ENCODE measurements at places on chromosomes 6 and 20. TPM values are rescaled to one million over a fixed set of nuclear protein-coding genes. Genes with fewer than 3 reads are reported as not detected.

DNA sequence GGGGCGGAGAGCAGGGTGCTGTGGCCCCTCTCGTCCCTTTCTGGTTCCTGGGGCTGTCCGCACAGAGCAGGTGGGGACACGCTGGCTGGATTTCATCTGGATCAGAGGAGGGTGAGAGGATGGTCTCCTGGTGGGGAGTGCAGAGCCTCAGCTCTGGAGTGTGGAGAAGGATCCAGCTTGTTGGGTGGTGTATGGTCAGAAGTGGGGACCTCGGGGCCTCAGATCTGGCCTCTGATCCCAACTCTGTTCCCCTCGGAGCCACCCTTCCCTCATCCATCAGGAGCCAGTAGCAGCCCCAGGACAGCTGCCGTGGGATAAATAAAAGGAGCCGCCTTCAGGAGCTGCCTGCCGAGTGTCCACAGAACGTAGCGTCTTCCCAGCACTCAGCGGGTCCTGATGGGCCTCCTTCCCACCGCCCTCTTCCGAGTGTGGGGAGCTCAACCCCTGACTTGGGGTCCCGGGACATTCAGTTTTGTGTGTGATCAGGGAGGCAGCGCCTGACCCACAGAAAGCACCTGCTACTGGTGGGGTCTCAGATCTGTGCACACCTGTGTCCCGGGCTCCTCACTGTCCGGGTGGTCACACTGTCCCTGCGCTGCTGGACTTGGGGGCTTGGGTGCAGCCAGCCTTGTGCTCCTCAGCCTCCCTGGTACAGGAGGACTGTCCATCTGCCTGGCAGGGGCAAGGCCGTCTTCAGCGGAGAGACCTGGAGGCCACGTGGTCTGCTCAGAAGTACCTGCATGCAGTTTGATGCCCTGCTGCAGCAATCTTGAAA lies 25.4 kb upstream of the BHLHE23 start:
- no peaks in the 10 kb centered on the region for H3K4me1 ChIP-seq
- no peak overlapping the region for H3K27ac ChIP-seq
- H3K4me3 ChIP-seq, result no peak overlapping the region
- H3K36me3 ChIP-seq, result no peaks in the 10 kb centered on the region

The SYNDIG1 gene
- total RNA-seq, result 3.2 TPM

DNA sequence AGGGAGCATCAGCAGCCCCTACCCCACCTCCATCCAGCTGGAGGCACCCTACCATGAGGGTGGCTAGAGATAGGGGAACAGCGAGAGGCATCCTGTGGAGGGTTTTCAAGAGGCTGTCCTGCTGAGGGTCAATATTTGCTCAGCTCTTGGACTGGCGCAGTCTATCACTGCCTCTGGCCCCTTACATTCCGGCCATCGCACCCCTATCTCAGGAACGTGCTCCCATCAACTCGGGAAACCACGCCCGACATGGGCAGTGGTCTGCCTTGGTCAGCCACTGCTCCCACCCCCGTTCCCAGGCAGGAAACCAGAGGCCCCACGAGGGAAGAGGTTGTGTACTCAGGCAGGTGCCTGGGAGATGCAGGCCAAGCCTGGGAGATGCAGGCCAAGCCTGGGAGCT lies 57.9 kb downstream of the VEGFA start:
- peaks cover 18% of the 10 kb centered on the region for H3K27me3 ChIP-seq
- H3K4me3 ChIP-seq, result no peak overlapping the region
- no peaks in the 10 kb centered on the region for H3K4me1 ChIP-seq
- no peaks in the 10 kb centered on the region for H3K36me3 ChIP-seq

DNA sequence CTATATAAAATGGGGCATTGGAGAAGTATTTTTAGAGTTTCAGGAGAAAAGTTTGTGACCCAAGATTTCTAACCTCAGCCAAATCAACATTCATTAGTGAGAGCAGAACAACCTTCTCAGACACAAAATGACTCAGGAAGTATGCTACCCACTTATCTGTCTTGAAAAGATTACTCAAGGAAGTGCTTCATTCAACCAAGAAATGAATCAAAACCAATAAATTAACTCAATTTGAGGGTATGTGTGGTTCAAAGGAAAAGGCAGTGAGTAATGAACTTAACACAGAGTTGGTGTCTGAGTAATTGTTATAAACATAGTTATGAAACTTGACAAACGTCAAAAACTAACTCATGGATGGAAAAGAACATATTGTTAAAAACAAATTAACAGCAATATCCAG lies 227.6 kb downstream of the HAO1 start:
- H3K27ac ChIP-seq, result no peak overlapping the region
- no peak for DNase-seq
- H3K4me3 ChIP-seq, result no peak overlapping the region
- no peaks in the 10 kb centered on the region for H3K4me1 ChIP-seq

GRCh38 chr6:39137245-39137644 lies 22.3 kb upstream of the SAYSD1 start:
- H3K4me3 ChIP-seq, result no peak overlapping the region
- no peaks in the 10 kb centered on the region for H3K27me3 ChIP-seq
- no peak for DNase-seq

DNA sequence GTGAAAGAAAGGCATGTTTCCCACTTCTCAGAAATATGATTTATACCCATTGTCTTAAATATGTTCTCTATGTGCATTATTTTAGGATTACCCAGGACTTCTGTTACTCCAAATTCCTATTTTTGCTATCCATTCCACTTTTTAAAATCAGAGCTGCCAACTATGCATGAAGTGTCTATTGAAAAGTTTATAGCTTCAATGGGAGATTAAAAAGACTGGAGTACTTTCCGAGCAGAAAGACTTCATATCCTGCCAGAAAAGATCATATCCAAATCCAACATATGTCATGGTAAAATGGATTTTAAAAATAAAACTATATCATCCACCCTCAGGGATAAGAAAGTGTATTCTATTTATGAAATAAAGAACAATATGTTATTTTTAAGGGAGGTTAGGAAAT lies 212.7 kb downstream of the COL12A1 start:
- H3K4me3 ChIP-seq, result no peak overlapping the region
- H3K27ac ChIP-seq, result no peak overlapping the region
- H3K27me3 ChIP-seq, result no peaks in the 10 kb centered on the region
- DNase-seq, result no peak
- no peaks in the 10 kb centered on the region for H3K36me3 ChIP-seq

GRCh38 chr6:41584668-41585205 lies 38.6 kb downstream of the FOXP4 start:
- H3K27ac ChIP-seq, result no peak overlapping the region
- H3K36me3 ChIP-seq, result no peaks in the 10 kb centered on the region
- no peak for DNase-seq
- H3K4me3 ChIP-seq, result no peak overlapping the region
- H3K27me3 ChIP-seq, result no peaks in the 10 kb centered on the region

The SEMG1 gene
- not detected for total RNA-seq

GRCh38 chr6:18820725-18821124 lies 433.6 kb downstream of the RNF144B start:
- no peaks in the 10 kb centered on the region for H3K36me3 ChIP-seq
- no peak overlapping the region for H3K27ac ChIP-seq
- H3K4me1 ChIP-seq, result no peaks in the 10 kb centered on the region

- H3K27ac ChIP-seq, result peak overlapping the region; percentile 72
- H3K4me3 ChIP-seq, result peak overlapping the region; percentile 90
- peak; percentile 78 for DNase-seq
- H3K4me1 ChIP-seq, result peaks cover 10% of the 10 kb centered on the region
- H3K27me3 ChIP-seq, result peaks cover 28% of the 10 kb centered on the region
These were observed 179.3 kb downstream of the TBXT start for GRCh38 chr6:165988302-165988756.

DNA sequence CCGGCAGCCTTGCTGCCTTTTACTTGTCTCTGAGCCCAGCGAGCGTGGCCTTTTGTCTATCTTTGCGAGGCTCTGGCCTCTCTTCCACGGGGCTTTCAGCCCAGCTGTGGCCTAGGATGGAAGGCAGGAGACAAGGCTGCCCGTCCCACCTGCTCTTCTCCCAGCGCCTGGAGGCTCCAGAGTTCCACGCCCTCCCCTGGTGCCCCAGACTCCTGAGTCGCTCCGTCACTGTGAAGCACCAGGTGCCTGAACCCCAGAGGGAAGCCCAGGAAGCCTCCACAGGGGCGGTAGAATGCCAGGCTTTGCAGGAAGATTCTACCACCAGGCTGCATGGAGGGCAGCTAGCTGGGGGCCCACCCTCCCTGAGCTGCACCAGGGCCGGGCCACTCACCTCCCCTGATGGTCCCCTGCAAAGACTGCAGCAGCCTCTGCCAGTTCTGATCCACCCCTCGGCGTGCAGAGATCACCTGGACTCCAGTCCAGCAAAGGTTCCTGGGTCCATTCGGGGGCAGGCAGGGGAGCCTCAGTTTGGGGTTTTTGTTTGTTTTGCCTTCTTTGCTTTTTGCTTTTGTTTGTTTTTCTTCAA lies 384.6 kb downstream of the CDH4 start:
- DNase-seq, result no peak
- H3K27me3 ChIP-seq, result no peaks in the 10 kb centered on the region
- H3K4me3 ChIP-seq, result no peak overlapping the region
- no peaks in the 10 kb centered on the region for H3K36me3 ChIP-seq
- H3K27ac ChIP-seq, result no peak overlapping the region

DNA sequence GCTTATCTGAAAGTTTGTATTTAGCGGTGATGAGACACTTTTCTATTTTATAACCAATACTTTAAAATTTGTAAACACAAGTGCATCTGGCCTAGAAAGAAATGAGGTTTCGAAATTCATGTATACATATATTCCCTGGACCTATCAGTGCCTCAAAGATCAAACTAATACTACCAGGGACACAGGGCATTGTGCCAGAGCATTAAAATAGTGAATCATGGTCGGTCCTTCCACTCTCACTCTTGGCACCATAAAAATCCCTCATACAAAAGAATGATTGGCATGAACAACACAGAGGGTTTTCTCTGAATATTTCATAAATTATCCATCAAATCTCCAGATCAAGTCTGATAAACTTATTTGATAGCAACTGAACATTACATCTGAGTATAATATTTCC lies 62.0 kb downstream of the MMUT start:
- H3K27me3 ChIP-seq, result no peaks in the 10 kb centered on the region
- DNase-seq, result no peak
- H3K36me3 ChIP-seq, result no peaks in the 10 kb centered on the region
- no peaks in the 10 kb centered on the region for H3K4me1 ChIP-seq
- no peak overlapping the region for H3K4me3 ChIP-seq
- no peak overlapping the region for H3K27ac ChIP-seq

GRCh38 chr6:51214442-51214841 lies 395.8 kb downstream of the TFAP2B start:
- H3K4me3 ChIP-seq, result no peak overlapping the region
- H3K4me1 ChIP-seq, result no peaks in the 10 kb centered on the region
- no peaks in the 10 kb centered on the region for H3K27me3 ChIP-seq
- no peaks in the 10 kb centered on the region for H3K36me3 ChIP-seq
- no peak overlapping the region for H3K27ac ChIP-seq
- no peak for DNase-seq

The RPS6KA2 gene
- 113 TPM for total RNA-seq

The RBM24 gene
- 1.4 TPM for total RNA-seq

The PLCB1 gene
- 13.4 TPM for total RNA-seq

DNA sequence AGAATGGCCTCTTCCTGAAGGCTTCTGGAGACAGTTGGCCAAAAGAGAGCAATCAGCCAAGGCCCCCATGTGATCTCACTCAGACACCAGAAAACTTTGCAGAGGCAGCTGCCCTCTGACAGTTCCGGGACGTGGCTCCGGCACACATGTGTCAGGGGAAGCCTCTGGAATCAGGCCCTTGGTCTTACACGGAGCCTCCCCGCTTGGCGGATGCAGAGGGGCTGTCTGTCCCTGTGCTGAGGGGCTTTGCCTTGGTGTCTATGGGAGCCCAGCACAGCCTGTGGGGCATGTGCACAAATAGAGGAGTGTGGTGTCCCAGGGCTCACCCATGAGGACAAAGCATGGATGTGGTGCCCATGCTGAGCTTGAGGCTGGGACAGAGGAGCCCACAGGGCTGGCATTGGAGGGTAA lies 13.8 kb downstream of the SIGLEC1 start:
- no peaks in the 10 kb centered on the region for H3K36me3 ChIP-seq
- no peaks in the 10 kb centered on the region for H3K4me1 ChIP-seq
- DNase-seq, result peak; percentile 67
- H3K4me3 ChIP-seq, result no peak overlapping the region
- no peak overlapping the region for H3K27ac ChIP-seq

DNA sequence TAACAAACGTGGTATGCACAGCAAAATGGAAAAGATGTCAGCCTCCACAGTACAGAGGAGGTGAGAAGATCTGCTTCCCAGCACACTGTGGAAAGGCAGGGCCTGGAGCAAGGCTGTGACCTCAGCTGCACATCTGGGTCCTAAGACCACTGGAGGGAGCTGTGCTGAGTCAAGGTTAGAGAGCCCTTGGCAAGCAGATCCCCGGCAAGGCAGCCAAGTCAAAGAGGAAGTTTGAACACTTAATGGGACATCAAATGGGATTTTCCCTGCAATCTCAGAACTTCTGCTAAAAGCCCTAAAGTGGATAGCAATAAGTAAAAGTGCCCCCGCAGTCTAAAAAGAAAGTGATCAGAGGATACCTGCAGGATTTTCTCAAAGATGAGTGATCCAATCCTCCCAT lies 39.5 kb downstream of the UNC5CL start:
- no peak overlapping the region for H3K4me3 ChIP-seq
- H3K36me3 ChIP-seq, result no peaks in the 10 kb centered on the region
- peaks cover 12% of the 10 kb centered on the region for H3K27me3 ChIP-seq
- H3K4me1 ChIP-seq, result no peaks in the 10 kb centered on the region
- DNase-seq, result peak; percentile 35
- no peak overlapping the region for H3K27ac ChIP-seq

DNA sequence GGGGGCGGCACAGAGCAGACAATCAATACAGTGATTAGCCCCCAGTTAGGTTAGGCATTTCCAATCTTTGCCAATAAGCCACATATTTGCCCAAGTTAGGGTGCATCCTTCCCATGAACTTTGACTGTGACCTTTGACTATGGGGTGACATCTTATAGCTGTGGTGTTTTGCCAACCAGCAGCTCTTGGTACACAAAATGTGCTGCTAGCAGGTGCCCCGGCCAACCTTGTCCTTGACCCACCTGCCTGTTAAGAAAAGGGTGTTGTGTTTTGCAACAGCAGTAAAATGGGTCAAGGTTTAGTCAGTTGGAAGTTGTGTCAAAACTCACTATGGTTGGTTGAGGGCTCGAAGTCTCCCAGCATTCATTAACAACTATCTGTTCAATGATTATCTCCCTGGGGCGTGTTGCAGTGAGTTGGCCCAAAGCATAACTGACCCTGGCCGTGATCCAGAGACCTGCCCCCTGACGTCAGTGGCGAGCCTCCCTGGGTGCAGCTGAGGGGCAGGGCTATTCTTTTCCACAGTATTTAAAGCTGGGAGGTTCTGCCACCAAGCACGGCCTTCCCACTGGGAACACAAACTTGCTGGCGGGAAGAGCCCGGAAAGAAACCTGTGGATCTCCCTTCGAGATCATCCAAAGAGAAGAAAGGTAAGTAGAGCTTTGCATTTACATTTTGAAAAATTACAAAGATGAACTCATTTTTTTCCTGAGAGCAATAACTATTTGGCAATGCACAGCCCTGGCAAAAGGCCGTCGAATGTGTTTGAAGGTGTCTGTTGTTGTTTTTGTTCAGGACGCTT lies at the start of gene PCK1:
Gene PCK1, plus strand, starts transcription at position 557 of the 802 bp plus-strand sequence. CDS start 302 bp downstream, outside the sequence.
- peak; percentile 26 for DNase-seq
- H3K27me3 ChIP-seq, result peaks cover 20% of the 10 kb centered on the region
- H3K27ac ChIP-seq, result no peak within 1 kb of the TSS

- H3K4me3 ChIP-seq, result no peak overlapping the region
- peak; percentile 63 for DNase-seq
- H3K27me3 ChIP-seq, result no peaks in the 10 kb centered on the region
- no peak overlapping the region for H3K27ac ChIP-seq
- no peaks in the 10 kb centered on the region for H3K36me3 ChIP-seq
- H3K4me1 ChIP-seq, result no peaks in the 10 kb centered on the region
These were observed 104.6 kb downstream of the DLL1 start for GRCh38 chr6:170186006-170186935.

The VEGFA gene
- total RNA-seq, result 193 TPM

The DOK5 gene
- total RNA-seq, result 12.7 TPM
